ENCODE measurements at places on chromosomes 7 and 10.
A peak's percentile ranks its signal among the peaks of the same experiment; 100 is the strongest.

GRCh38 chr7:82247814-82248433 lies 195.7 kb downstream of the CACNA2D1 start:
- no peak for DNase-seq

- DNase-seq: no peak
Observed at GRCh38 chr10:122117475-122117874, 128.5 kb downstream of the TACC2 start.

DNA sequence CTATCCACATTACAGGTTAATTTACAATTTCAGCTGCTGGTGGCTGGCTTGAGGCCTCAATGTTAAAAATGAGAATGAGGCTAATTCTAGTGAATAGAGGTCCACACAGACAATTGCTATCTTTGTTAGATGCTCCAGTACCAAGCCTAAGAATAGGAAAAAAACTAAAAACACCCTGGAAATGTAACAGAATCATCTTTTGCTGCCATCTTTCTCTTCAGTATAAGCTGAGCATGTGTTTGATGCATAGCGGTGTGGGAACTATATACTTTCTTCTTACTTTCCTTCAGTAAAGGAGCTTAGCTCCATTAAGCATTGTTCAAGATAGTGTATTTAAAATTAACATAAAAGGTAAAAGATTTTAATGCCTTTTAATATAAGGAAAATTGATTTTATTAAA lies 5.6 kb downstream of the TMEM229A start:
- DNase-seq: no peak

DNA sequence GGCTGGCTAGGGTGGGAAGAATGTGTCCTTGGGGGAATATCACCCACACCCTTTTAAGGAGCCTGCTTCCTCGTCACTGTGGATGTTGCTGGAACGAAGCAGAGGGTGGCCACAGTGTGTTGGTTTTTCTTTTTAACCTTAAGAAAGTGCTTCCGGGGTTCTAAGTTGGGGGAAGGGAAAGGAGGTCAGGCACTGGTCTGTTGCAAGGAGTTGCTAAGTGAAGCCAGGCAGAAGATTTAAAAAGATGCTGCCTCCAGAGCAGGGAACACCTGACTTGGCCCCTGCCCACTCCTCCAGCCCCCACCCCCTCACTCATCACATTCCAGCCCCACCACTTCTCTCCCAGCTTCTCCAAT lies 213.1 kb downstream of the EMX2 start:
- no peak for DNase-seq

DNA sequence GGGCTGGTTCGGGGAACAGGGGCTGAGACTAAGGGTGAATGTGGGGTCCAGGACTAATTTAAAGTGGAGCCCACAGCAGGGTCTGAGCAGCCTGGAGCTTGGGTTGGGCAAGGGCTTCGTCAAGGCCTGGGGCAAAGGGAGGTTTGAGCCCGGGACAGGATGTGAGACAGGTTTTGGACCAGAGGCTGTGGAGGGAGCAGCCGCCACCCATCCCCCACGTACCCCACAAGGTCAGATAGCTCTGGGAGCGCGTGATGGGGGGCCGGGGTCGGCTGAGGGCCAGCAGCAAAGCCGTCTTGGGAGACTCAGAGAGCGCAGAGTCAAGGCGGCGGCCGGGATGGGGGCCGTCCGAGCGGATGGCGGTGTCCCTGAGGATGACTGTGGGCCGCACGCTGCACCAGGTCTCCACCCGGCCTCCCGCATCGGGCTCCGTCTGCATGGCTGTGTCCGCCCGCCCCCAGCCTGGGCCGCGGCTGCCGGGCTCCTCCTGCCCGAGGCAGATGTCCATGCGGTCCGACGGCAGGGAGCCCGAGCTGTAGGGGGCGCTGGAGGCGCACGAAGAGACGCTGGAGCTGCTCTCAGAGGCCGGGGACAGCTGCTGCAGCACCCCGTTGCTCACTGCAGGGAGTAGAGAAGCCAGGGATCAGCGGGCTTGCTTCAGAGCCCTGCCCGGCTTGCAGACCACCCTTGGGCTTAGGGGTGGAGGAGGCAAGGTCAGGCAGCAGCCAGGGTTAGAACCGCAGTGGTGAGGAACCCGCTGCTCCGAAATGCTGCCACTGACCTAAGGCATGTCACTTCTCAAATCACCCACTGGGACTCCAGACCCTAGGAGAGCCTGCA lies 12.1 kb downstream of the PDZD7 start:
- DNase-seq: peak; percentile 85

DNA sequence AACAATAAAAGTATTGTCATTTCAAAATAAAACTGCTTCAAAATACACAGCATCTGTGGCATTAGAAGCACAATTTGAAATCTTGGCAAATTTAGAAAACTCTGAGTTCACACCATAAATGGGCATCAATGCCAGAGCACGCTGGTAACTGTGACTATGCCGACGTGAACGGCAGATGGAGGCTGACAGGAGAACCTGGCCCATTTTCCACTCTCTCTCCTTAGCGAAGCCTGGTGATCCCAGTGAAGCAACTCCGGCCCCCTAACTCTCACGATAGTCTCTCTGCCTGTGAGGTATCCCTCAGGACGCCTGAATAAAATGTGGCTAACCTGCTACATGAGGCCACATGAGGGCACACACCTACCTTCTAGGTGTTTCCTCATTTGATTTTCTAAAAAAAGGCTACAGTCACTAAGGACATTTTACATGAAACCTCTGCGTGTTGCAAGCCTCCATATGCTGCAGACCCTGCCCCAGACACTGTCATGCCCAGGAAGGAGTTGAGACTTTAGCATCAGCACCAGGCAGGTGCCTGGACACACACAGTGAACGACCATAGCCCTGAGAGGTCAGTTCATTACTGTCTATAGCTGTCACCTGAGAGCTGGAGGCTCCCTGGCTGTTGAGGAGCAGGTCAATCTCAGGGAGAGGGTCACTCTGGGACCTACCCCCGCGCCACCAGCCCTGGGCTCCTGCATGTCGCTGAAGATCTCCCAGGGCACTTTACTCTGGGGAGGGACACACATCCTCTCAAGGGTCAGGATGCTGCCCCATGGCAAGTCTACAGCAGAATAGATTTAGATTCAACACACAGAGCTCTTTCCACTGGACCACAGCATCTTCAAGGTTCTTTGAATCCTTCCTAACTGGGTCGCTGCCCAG lies 62.9 kb upstream of the CAMK2B start:
- no peak for DNase-seq

- DNase-seq: no peak
Observed at GRCh38 chr7:120436487-120437060, 163.6 kb downstream of the KCND2 start.

- no peak for DNase-seq
Observed at GRCh38 chr10:110861930-110862649, 9.6 kb upstream of the PDCD4 start.

- DNase-seq: no peak
Observed at GRCh38 chr7:13627455-13627854, 362.0 kb downstream of the ETV1 start.

DNA sequence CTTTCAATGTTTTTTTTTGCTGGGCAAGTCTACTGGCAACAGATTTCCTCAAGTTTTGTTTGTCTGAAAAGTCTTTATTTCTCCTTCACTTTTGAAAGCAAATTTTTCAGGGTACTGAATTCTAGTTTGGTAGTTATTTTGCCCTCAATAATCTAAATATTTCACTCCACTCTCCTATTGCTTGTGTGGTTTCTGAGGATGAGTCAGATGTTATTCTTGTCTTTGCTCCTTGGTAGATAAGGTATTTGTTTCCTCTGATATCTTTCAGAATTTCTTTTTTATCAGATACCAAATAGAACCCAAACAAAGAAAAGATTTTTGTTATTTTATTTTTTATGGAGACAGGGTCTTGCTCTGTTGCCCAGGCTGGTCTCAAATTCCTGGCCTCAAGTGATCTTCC lies 99.2 kb upstream of the MALRD1 start:
- DNase-seq: no peak

DNA sequence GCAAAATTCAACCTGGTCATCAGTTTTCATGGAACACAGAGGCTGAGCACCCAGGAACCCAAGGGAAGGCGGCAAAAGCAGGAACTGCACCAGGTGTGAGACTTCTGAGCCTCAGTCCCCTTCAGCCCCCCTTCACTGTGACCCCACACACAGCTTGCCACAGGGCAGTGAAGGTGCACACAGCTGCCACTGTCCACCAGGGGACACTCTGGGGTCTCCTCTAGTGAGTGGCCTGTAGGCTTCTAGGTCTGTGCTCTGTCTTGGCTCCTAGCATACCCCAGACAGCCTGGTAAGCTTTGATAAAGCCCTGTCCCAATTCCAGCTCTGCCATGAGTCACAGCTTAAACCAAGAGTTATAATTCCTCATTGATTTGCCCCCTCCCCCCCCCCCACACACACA lies 12.1 kb downstream of the KCNH2 start:
- no peak for DNase-seq

GRCh38 chr7:127911968-127912511 lies 119.2 kb downstream of the LRRC4 start:
- DNase-seq: no peak

DNA sequence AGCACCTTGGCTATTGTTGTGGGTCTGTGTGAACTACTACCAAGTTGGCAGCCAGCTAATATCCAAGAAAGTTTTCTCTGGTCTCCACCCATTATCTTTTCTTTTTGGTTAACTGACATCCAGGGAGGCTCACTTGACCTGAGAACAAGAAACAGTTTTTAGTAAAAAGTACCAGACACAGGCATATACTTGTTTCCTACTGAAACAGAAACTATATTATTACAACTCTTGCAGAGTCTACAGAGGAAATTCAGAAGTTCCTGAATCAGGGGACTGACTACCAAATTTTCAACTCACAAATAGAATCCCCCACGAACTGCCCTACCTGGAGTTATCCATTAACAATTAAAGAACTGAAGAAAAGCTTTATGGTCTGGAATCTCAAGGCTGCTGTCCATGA lies 168.9 kb downstream of the KCND2 start:
- no peak for DNase-seq

All from kidney capillary endothelial cell (primary cell).